ENCODE measurements at places on chromosomes 1 and 21.

DNA sequence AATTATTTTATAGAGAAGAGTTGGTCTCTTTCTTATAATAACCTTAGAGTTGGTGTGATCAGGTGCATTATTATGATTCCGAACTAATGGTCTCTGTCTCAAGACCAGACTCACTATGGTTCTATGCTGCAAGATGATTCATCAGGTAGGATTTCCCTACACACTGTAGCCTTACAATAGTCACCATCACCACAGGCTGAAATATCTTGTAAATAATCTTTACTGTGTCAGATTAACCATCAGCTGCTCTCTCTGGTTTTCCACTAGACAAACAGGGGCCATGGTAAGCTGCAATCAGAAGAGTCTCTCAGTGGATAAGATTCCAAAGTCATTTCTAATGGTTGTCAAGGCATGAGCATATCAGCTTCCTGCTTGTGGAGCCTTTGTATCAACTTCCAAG is 4.4 kb upstream of the GBP4 start:
- no peak for DNase-seq

DNA sequence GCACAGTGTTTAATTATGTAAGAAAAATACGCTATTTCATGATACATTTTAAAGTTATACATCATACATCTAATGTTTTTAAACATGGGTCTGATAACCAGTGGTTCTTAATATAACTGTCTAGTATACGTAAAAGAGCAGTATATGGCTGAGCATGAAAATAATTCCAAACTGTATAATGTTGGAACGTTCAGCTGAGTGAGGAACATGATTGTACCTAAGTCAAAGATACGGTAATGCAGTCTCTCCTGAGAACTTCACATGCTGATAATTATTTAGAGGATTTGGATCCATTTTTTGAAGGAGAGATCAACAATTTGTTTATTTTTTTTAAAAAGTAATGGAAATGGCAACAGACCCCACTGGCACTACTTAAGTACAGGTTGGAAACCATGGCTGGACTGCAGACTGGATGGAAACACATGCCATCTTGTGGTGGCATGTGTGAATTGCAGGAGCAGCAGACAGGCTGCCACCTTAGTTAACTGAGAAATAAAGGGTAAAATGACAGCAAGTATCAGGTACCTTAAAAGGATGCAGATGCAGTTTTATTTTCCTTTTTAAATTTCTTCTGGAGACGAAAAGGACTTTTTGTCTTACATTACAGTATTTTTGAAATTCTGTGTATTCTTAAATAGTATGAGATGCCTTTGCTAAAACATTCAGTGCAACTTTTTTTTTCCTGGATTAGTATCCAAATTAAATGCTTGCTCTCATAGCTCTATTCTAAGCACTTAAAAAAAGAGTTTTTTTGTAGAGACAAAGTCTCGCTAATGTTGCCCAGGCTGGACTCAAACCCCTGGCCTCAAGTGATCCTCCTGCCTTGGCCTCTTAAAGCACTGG is 73.8 kb downstream of the MTR start:
- peak; percentile 42 for DNase-seq

DNA sequence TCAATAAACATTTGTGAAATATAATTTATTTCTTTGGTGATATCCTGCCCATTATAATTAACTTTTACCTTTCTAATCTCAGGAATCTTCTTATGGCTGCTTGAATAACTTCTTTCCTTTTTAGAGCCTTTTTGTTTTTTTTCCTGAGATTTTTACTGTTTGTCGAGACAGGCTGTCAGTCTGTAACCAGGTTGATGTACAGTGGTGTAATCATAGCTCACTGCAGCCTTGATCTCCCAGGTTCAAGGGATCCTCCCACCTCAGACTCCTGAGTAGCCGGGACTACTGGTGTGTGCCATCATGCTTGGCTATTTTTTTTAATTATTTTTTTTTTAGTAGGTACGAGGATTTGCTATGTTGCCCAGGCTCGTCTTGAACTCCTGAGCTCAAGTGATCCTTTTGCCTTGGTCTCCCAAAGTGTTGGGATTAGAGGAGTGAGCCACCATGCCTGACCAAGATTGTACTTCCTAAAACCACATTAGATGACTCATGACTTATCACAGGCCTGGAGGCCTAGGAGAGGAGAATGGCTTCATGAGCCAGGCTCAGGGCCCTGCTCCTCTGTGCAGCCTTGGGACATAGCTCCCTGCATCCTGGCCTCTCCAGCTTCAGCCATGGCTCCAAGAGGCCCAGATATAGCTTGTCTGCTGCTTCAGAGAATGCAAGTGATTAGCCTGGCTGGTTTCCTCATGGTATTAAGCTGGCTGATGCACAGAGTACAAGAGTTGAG is 48.6 kb downstream of the CTH start:
- no peak for DNase-seq

- DNase-seq: no peak
These were observed 82.4 kb upstream of the C21orf91 start for GRCh38 chr21:17901458-17902079.

GRCh38 chr1:182101415-182102042 is 40.0 kb upstream of the ZNF648 start:
- DNase-seq: no peak

- DNase-seq: no peak
These were observed 35.9 kb downstream of the HEATR1 start for GRCh38 chr1:236568285-236568894.

- DNase-seq: no peak
These were observed 428.2 kb downstream of the MRPL39 start for GRCh38 chr21:25179116-25179515.

DNA sequence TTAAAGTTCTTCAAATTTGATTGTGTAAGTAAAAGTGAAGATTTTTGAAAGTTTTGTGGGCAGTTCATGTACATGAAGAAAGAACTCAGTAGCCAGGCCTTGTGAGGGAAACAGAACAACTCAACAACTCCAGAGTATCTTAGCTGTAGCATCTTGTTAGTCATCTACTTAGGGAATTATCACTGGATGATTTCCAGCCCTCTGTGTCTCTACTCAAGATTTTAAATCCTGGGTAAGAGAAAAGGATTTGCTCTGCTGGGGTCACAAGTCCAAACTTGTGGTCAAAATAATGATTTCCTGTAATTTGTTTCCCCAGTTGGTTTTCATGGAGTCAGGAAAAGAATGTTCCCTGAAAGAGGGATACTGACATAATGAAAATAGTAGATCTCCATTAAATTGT is 8.2 kb downstream of the OR10T2 start:
- DNase-seq: no peak

GRCh38 chr1:226653311-226653921 is 85.7 kb downstream of the ITPKB start:
- no peak for DNase-seq

GRCh38 chr1:51963592-51964308 is 26.8 kb downstream of the RAB3B start:
- no peak for DNase-seq

DNA sequence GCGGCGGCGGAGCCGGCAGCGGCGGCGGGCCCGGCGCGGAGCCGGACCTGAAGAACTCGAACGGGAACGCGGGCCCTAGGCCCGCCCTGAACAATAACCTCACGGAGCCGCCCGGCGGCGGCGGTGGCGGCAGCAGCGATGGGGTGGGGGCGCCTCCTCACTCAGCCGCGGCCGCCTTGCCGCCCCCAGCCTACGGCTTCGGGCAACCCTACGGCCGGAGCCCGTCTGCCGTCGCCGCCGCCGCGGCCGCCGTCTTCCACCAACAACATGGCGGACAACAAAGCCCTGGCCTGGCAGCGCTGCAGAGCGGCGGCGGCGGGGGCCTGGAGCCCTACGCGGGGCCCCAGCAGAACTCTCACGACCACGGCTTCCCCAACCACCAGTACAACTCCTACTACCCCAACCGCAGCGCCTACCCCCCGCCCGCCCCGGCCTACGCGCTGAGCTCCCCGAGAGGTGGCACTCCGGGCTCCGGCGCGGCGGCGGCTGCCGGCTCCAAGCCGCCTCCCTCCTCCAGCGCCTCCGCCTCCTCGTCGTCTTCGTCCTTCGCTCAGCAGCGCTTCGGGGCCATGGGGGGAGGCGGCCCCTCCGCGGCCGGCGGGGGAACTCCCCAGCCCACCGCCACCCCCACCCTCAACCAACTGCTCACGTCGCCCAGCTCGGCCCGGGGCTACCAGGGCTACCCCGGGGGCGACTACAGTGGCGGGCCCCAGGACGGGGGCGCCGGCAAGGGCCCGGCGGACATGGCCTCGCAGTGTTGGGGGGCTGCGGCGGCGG is 1.0 kb downstream of the ARID1A start:
- peak; percentile 65 for DNase-seq

- DNase-seq: no peak
These were observed 39.7 kb upstream of the MAP10 start for GRCh38 chr1:232765542-232765941.

- DNase-seq: no peak
These were observed 73.3 kb upstream of the SLC44A3 start for GRCh38 chr1:94746635-94747525.

DNA sequence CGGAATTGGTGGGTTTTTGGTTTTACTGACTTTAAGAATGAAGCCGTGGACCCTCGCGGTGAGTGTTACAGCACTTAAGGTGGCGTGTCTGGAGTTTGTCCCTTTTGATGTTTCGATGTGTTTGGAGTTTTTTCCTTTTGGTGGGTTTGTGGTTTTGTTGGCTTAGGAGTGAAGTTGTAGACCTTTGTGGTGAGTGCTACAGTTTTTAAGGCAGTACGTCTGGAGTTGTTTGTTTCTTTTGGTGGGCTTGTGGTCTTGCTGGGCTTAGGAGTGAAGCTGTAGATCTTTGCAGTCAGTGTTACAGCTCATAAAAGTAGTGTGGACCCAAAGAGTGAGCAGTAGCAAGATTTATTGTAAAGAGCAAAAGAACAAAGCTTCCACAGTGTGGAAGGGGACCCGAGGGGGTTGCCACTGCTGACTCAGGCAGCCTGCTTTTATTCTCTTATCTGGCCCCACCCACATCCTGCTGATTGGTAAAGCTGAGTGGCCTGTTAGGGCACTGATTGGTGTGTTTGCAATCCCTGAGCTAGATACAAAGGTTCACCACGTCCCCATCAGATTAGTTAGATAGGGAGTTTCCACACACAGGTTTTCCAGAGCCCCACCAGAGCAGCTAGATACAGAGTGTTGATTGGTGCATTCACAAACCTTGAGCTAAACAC is 20.9 kb downstream of the HENMT1 start:
- no peak for DNase-seq

DNA sequence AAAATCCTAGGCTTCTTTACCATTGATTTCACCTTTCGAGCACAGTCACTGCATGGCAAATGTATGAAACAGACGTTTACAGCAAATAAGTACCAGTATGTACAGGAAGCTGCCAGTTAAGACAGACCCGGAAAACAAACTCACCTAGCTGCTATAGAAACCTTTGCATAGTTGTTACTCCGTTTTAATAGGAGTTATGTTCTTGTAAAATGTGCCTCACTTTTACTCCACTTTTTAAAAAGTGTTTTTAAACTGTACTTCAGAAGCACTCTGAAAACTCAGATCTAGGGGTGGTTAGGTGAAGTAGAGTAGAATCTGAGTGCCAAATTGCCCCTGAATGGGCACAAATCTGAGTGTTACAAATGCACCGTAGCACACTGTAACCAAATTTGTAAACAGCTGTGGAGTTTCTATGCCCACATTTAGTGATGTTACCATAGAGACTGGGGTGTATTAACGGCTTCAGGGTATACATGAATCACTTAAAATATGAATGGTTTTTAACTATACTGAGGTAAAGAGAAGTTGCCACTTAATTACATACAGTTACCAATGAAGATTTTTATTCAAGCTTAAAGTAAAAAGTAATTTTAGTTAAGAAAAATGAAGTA is 30.7 kb downstream of the CNIH4 start:
- DNase-seq: no peak

DNA sequence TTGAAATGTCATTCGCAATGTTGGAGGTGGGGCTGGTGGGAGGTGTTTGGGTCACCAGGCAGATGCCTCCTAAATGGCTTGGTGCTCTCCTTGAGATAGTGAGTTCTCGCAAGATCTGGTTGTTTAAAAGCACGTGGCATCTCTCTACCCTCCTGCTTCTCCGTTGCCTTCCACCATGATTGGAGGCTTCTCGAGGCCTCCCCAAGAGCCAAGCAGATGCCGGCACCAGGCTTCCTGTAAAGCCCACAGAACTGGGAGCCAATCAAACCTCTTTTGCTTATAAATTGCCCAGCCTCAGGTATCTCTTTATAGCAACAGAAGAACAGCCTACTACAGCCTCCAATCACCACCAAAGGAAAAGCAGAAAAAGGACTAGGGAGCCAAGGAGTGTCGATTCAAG is 80.5 kb downstream of the PDE9A start:
- DNase-seq: no peak

DNA sequence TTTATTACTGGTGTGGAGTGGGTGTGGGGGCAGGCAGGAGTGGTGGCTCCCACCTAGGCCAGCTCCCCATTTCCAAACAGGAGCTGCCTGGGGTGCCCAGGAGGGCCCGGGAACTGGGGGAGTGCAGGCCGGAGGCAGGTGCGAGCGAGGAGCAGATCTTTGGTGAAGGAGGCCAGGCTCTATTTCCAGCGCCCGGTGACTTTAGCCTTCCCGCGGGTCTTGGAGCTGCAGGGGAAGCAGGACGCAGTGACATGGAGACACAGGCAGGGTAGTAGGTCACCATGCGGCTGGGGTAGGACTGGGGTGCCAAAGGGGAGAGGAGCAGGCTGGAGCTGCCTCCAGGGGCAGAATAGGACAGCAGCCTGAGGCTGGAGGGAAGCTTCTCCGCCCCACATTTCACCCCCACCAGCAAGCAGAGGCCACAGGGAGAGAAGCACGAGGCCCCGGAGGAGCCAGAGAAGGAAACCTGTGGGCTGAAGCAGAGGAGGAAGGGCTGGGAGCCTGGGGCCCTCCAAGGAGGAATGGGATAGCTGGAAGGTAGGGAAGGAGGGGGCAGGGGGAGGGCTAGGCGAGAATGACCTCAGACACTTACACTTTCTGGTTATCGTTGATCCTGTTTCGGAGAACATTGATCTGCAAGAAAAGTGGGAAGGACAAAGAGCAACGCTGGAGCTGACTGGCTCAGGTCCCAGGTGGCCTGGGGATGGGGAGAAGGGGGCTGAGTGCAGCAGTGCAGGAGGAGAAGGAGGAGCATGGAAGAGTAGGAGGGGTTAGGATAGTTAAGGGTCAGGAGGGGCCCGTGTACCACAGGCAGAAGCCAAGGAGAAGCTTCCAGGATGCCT is 18.2 kb downstream of the TNNT2 start:
- no peak for DNase-seq

GRCh38 chr1:33606272-33606671 is 133.8 kb downstream of the ZSCAN20 start:
- no peak for DNase-seq

DNA sequence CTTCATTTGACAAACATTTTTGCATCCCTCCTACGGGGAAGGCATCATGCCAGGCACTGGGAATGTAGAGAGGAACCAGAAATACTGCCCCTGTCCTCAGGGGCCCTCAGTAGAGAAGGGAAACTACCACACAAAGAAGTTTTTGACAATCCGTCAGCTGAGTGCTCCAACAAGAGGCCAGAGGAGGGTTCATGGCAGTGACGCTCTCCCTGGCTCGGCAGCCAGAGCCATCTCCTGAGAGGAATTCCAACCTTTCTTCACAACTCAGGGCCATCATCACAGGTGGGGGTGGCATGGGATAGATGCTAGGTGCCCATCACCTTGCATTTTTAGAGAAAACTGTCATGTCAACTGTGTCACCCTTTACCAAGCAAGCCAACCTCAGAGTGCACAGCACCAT is 154.1 kb downstream of the HIVEP3 start:
- no peak for DNase-seq
